ENCODE measurements at places on chromosomes 2 and 18.

DNA sequence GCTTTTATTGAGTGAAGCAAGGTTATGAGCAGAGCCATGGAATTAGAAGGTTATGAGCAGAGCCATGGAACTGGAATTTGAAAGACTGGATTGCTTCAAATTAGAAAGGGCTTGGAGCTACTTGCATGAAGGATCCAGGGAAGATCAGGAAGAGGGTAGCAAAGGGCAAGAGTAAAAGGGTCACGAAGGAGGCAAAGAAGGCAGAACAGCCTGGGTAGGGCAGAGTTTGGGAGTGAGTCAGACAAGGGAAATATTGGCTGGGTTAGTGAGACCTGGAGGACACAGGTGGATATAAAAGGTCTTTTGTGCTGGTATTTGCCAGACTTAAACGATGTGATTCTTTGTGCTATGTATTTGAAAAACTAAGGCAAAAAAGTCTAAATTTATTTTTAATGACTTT, 65.0 kb downstream of the SEMA4F start:
- DNase-seq: no peak

GRCh38 chr18:63971320-63972001, 1.6 kb downstream of the SERPINB8 start:
- peak; percentile 58 for DNase-seq

DNA sequence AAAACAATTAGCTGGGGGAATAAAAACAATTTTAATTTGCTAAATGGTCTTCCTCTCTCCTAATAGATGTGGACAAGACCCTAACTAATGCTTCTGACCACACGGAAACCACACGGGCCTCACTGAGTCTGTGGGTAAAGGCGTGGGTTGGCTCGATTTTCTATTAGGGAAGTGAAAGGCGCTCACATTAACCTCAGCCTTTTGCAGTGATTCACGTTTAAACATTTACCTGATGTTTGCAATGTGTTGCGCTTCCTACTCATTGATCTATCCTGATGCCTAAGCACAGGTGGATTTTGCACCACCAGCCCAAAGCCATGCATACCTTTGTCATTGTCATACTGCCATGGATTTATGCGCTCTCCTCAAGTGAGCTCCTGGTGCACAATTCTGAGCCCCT, 35.6 kb upstream of the NRP2 start:
- DNase-seq: no peak

DNA sequence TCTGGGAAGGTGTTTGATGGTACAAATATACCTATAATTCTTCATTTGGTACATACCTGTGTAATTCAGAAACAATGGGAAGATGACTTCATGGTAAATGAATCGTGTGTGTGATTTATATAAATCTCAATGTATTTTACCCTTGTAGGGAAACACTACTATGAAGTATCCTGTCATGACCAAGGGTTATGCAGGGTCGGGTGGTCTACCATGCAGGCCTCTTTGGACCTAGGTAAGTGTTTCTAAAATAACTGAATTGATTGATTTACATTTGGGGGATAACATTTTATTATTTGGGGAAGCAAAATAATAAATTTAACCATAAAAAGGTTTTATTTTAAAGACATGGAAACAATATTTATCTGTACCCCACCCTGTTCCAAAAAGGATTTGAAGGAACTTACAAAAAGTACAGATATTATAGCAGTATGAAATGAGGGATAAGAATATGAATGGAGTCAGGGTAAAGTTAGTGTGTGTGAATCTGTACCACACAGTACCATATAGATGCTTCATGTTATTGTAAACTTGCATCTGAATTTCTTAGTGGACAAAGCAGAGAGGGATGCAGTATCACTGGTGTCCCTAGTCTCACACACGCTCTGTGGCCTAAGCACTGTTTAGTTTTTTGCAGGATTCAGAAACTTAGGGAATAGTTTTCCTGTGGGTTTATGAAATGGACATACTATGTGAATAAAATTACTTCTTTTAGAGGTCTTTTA, 11.5 kb downstream of the DDX1 start:
- DNase-seq: no peak

GRCh38 chr2:200089756-200090109, 134.4 kb downstream of the MAIP1 start:
- no peak for DNase-seq

GRCh38 chr2:140808820-140809219, 1322.0 kb downstream of the LRP1B start:
- DNase-seq: no peak
